ENCODE measurements at places on chromosomes 13 and 19.

DNA sequence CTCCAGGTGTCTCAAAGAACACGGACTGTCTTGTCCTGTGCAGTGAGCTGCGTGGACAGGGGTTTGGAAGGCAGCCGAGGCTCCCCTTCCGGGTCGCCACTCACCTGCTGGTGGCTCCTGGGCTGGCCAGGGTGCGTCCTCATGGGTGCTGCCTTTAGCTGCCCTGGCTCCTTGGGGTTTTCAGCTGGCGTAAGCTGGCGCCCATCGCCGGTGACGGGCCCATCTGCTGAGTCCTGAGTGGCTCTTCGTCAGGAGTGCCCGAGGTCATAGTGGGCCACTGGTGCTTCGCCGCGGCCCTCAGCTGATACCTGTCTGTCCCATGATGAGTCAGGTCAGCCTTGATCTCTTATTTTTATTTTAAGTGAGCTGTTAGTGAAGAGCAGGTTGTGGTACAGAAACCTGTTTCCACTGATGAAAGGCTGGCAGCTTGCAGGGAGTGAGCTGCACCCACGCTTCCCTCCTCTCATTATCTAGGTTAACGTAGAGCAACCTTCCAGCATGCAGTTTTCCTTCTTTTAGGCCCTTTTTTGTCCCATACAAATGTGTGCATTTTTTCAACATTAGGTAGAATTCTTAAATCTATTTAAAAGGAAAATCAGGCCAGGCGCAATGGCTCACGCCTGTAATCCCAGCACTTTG lies 18.4 kb downstream of the EPN1 start:
- DNase-seq = no peak

DNA sequence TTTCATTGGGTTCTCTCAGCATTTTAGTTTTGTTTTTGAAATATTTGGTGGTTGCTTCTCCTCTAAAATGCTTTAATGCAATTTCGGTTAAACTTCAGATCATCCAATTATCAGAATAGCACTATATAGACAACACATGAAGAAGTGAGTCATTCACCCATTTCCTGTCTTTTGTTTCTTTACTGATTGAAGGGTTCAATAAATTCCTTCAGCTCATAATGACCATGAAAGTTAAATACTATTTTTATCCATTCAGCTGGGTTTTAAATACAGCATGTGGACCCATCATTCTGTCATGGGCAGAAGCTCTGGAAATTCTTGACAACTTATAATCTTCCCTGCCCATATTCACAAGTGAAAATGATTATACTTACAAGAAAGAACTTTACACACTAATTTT lies 187.2 kb downstream of the ITGBL1 start:
- DNase-seq = no peak

DNA sequence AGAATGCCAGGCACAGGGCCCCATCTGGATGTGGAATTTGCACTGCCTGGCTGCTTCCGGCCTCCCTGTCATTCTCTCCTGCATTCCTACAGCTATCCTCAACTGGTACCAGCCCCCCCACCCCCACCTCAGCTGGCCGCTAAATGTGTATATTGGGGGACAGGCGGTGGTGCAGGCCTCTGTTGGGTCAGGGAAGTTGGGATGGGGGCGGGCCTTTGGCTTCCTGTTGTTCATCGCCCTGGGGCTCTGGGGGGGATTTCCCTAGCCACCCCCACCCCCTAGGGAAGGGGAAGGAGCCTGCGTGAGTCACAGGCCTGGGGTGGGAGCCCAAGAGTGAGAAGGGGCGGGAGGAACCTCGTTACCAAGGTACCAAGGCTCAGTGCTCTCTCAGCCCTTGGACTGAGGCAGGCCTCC lies 10.6 kb downstream of the POU2F2 start:
- peak; percentile 94 for DNase-seq

GRCh38 chr13:32713397-32713796 lies 127.1 kb downstream of the PDS5B start:
- DNase-seq = no peak

DNA sequence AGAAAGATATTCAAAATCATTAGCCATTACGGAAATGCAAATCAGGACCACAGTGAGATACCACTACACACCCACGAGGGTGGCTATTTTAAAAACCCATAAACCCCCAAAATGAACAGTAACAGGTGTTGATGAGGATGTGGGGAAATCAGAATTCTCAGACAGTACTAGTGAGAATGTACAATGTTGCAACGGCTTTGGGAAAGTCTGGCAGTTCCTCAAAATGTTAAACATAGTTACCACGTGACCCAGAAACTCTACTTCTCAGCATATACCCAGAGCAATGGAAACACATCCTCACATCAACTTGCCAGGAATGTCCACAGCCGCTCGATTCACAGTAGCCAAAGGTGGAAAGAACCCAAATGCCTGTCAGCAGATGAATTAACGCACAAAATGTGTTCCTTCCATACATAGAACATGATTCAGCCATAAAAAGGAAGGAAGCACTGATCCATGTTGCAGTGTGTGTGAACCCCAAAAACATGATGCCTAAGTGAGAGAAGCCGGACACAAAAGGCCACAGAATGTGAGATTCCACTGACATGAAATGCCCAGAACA lies 7.0 kb downstream of the PLVAP start:
- peak; percentile 31 for DNase-seq

DNA sequence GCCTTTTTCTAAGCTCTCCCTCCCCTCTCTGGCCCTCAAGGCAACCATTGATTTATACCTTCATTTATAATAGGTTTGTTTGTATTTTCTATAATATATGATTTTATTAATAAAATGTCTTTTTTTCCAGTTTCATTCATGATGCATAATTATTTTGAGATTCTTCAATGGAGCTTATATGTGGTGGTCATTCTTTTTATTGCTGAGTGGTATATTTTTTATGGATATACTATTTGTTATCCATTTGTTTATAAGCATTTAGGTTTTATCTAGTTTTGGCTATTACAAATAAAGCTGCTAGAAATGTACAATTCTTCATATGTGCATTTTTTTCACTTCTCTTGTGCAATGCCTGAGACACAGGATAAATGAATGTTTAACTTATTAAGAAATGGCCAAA lies 10.8 kb downstream of the ZNF211 start:
- no peak for DNase-seq

GRCh38 chr13:40172878-40173277 lies 493.6 kb downstream of the FOXO1 start:
- no peak for DNase-seq

DNA sequence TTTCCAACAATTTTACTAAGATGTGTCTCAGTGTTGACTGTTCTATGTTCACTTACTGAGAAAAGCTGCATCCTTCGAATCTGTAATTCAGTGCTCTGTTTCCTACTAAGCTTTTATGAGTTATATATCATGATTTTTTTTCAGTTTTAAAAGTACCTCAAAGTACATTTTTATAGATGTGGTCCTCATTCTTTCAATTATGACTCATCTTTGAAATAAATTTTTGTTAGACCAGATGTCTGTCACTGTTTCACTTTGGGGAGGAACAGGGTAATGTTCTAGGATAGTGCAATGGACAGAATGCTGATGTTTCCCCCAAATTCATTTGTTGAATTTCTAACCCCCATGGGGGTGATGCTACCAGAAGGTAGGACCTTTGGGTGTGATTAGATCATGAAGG lies 74.8 kb downstream of the NALCN start:
- DNase-seq = peak; percentile 39

- DNase-seq = peak; percentile 13
Observed at GRCh38 chr19:18274219-18274780, at the start of gene IQCN. Gene IQCN, minus strand, starts transcription at chr19:18274452. Its CDS starts 4,974 bp downstream, at chr19:18269478.

GRCh38 chr13:49711218-49711863 lies 20.1 kb upstream of the EBPL start:
- DNase-seq = peak; percentile 7

DNA sequence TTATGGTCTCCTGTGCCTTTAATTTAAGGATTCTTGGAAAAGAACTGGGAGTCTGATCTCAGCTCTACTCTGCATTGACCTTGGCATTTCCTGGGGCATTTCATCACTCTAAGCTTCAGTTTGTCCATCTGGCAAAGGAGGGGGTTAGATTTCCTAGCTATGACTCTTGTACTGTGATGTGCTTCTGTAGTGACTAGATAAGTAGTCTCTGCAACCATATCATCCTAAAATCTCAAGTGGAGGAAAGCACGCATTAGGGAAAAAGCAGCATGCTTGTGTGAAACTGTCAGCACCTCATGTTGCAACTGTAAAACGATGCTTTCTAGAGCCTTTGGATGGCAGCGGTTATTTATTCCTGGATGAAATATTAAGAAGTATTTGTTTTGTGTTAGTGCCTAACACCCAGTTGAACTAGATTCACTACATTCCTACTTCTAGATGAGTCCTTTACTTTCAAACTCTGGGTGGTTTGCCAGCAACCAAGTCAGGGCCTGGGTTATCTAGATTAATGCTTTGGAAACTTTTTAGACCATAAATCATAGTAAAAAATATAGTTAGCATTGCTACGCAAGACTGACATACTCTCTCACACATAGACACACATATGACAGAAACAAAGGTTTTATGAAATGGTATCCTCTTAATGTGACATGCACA lies 6.8 kb downstream of the WDFY2 start:
- peak; percentile 97 for DNase-seq

DNA sequence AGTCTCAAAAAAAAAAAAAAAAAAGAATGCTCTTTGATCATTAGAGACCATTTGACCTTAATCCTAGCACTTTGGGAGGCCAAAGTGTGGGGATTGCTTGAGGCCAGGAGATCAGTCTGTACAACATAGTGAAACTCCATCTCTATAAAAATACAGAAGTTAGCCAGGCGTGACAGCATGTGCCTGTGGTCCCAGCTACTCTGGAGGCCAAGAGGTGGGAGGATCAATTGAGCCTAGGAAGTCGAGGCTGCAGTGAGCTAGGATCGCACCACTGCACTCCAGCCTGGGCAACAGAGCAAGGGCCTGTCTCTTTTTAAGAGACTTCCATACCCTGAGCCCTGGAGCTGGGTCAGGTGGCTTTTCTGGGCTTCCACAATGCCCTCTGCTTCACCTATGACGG lies 11.5 kb upstream of the COLGALT1 start:
- DNase-seq = no peak

GRCh38 chr19:39470724-39471339 lies 9.8 kb upstream of the TIMM50 start:
- no peak for DNase-seq

DNA sequence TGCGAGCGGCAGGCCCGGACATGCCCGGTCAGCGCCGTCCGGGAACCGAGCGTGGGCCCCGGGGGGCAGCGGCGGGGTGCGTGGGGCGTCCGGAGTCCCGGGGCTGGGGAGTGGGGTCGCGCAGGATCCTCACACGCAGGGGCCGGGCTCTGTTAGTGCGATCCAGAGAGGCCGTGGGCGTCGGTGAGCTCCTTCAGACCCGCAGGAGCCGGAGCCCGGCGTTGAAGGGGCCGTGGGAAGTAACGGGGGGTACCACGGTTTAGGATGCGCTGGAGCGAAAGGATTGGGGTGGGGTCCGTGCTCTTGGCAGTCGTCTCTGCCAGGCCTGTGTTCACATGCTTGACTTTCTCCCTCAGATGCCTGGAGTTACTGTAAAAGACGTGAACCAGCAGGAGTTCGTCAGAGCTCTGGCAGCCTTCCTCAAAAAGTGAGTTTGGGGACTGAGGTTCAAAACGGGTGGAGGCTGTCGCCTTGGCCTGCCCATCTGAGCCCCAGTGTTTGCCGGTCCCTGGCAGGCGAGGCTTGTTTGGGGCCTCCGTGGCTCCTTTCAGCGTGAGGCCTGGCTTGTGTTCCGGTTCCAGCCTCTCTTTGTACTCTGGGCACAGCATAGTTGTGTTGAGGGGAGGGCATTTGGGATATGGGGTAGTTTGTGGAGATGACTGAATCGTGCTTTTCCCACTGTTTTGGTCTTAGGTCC lies 512 bp downstream of the RPS19 start:
- no peak for DNase-seq
